Foreskin keratinocyte (primary cell): ENCODE measurements at places on chromosomes 5 and 9. TPM values are rescaled to one million over a fixed set of nuclear protein-coding genes. Genes with fewer than 3 reads are reported as not detected.

The FBLL1 gene
- not detected in 2 replicates for total RNA-seq

The CCL21 gene
- not detected in 2 replicates for total RNA-seq

GRCh38 chr5:99089822-99090549 is 161.2 kb upstream of the CHD1 start:
- no peak for DNase-seq

The ANKRD18A gene
- 6.4 and 8.4 TPM in 2 replicates for total RNA-seq

DNA sequence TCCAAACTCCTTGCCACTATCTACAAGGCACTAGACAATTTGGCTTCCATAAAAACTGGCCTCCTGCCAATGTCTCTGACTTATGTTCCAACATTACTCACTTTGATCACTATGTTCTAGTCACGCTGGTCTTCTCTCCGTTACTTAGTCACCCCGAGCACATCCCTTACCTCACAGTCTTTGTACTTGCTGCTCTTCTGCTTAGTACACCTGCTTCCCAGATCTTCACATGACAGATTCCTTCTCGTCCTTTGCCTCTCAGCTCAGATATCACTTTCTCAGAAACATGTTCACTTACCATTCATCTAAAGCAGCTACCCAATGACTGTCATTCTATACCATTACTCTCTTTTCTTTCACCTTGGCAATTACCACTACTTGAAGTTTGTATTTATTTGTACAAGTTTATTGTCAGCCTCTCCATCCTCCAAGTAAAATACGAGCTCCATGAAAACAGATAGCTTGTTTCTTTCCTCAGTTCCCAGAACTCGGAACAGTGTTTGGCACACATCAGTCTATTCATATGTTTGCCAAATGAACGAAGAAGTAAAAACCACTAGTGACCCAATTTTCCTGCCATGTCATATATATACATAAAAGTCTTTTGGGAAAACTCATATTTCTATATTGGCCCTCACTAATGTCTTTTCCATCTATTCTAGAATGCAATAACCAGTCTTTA is 5.9 kb upstream of the SLC22A5 start:
- peak; percentile 93 for DNase-seq

DNA sequence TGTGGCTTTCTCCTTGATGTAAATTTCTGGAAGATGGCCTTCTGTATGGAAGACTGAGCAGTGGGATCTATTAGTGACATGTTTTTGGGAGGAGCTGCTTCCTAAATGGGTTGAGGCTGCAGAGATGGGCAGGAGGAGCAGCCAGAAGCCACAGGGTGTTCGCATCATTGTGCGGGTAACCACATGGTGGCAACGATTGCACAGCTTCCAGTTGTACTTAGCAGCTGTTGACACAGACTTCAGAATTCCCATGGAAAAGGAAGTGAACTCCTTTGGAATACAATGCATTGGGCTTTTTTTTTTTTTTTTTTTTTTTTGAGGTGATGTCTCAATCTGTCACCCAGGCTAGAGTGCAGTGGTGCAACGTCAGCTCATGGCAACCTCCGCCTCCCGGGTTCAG is 297.3 kb downstream of the NR3C1 start:
- DNase-seq: no peak

- DNase-seq: no peak
These were observed 25.1 kb downstream of the CEMIP2 start for GRCh38 chr9:71743217-71743705.

DNA sequence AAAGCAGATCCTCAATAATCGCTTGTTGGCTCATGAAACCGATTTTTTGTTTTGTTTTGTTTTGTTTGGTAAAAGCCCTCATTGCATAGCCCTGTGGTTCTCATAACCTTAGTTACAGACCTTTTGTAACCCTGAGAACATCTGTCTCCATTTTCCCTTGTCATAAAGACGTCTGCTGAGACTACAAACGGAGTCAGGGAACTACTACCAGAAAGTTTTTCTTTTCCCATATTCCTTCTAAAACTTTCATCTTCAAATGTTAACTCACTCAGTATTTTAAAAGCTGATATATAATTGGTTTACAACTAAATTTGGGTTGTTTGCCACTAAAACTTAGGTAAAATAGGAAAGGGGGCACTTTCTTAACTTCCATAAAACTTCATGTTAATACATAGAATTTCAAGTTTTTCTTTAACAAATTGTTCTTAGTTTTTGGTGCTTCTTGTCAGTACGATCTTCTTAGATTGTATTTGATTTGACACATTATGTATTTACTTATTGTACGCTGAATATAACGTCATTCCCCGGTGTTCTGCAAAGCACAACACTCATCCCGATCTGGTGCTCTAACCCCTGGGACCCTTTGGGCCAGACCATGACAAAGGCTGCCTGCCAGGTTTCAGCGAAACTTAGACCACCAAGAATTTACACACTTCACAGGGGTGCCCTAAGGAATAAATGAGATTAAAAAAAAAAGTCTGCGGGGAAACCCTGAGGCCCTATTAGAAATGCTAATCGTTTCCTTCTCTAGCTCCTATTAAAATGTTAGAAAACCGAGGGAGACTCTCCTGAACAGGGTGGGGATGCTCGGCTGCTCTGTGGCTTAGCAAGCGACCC is 1.1 kb upstream of the ANP32B start:
- no peak for DNase-seq

The CDKN2B-AS1 gene
- 0.71 and 1.4 TPM in 2 replicates for total RNA-seq

The DMRT2 gene
- not detected in 2 replicates for total RNA-seq

DNA sequence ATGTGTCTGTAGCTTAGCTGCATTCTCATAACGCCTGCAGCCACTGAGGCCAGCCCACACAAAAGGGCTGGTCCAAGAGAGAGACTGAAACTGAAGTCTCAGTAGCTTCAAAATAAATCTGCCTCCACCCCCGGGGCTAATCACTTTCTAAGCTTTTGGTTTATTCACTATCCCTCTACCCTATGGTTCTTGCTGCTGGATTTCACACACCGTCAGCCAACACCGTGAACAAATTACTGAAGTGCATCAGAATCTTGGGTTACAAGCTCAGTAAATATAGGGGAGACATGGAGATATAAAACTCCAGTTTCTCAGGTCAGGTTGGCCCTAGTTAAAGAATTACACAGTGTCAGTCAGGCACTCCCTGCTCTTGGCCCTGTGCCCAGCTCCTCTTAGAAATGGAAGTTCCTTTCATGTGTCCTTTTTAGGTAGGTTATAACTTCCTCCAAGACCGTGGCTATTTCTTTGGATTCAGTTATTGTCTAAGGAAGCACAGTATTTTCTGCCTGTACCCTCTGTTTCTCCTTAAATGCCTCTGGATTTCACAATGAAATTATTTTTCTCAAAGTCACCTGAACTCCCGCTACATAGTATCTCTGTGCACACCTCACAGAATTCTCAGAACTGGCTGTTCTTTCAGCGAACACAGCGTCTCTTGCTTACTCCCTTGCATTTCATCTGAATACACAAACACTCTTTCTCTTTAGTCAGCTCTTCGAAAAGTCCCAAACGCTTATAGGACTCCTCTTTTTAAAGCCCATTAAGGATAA is 112.5 kb downstream of the FAM174A start:
- peak; percentile 51 for DNase-seq

The PTGDS gene
- total RNA-seq: not detected in 2 replicates

- DNase-seq: no peak
These were observed 69.3 kb downstream of the CRB2 start for GRCh38 chr9:123425261-123425821.

- DNase-seq: no peak
These were observed 51.6 kb downstream of the MED10 start for GRCh38 chr5:6326776-6327175.

- DNase-seq: no peak
These were observed 125.3 kb upstream of the IQGAP2 start for GRCh38 chr5:76277736-76278135.
